ENCODE measurements at places on chromosomes 13 and 19.

- DNase-seq = no peak
Measured at GRCh38 chr19:18417250-18418028, 1.8 kb upstream of the SSBP4 start.

DNA sequence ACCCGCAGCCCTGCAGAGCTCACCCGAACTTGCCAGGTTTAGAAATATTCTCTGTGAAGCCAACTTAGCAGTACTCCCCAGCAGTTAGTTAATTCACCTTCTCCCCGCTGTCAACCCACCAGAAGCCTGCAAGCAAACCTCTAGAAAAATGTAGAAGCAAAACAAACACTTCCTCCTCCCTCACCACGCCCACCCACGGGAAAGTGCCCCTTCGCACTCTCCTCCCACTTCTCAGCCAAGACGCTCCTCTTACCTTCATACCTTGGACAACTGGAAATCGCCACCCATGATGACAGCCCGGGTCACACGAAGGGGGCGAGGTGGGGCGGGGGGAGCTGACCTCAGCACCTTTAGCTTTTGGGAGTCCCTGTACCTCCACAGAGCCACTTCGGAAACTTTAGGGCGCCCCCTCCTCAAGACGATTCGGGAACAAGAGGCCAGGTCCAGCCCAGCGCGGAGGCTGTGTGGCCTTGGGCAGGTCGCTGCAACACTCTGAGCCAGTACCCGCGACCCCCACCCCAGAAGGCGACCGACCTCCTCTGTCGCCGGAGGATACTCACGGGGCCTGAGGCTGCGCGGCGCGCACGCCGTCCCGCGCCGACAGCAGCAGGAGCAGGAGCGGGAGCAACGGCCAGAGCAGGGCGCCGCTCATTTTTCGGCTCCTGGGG lies 485 bp downstream of the CPAMD8 start:
- no peak for DNase-seq

GRCh38 chr13:80590551-80590950 lies 249.6 kb upstream of the SPRY2 start:
- DNase-seq = no peak

- no peak for DNase-seq
Measured at GRCh38 chr19:46404753-46405468, 8.5 kb downstream of the CCDC8 start.

DNA sequence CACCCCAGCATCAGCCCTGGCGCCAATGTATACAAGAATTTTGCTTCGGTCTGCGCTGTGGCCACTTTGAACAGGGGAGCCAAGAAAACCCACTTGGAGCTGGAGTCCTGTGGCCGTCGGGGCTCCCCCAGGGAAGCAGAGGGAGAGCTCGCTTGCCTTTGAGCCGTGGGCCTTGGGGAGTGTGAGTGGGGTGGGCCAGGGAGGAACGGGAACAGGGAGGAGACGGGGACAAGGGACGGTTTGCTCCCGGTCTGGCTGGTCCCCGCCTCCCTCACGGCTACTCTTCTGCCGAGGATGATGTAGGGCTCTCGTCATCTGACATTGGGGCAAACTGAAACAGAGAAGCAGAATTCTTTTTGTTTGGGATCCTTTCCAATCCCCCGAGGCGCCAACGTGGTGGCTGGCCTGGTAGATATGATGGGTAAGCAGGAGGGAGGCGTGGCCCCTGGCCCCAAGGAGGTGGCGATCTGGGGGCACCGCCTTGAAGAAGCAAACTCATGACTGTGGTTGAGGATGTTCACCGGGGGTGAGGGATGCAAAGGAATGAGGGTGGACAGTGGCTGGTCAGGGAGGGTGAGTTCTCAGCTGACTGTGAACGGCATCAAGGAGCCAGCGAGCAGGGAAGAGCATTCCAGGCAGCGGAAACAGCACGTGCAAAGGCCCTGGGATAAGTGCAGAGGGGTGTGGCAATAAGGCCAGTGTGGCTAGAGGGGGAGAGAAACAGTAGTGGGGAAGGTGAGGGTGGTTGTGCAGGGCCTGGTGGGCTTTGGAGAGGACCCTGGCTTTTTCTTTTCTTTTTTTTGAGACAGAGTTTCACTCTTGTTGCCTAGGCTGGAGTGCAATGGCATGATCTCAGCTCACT lies 10.9 kb upstream of the SPC24 start:
- no peak for DNase-seq

DNA sequence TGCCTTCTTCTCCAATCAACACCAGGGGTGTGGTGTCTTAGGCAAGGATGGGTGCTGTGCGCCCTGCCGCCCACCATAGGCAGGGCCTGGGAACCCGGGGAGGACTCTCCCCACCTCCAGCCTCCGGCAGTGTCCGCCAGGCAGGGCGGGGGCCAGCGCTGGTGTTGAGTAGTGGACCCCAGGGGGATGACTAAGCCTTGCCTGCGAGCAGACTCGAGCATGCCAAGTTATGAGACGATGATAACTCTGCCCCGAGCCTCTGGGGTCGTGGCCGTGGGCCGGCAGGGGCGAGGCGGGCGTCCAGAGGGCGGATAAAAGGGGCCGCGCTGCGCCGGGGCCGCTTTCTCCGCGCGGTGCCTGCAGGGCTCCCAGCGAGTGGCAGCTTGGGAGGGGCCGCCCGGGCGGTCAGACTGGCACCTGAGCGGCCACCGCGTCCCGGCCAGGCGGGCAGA lies at the start of gene MEDAG:
Gene MEDAG (plus strand): TSS at position 340 of the 452 bp plus-strand sequence. CDS start 245 bp downstream, outside the sequence.
- DNase-seq = no peak

DNA sequence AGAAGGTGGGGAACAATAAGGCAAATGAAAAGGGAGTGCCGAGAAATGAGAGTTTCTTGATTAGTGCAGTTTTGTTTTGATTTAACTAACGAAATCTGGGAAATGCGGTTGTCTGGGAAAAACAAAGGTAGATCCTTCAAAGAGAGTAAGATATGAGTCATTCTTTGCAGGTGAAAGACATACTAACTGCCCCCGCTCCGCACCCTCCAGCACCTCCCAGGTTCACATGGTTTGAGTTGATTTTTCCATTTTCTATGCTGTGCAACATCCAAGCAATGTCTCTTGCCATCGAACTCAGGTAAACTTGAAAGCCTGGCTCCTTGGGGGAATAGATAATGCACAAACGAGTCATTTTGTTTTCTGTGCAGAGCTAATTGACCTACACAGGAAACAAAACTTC lies 84.1 kb upstream of the KLF12 start:
- no peak for DNase-seq

DNA sequence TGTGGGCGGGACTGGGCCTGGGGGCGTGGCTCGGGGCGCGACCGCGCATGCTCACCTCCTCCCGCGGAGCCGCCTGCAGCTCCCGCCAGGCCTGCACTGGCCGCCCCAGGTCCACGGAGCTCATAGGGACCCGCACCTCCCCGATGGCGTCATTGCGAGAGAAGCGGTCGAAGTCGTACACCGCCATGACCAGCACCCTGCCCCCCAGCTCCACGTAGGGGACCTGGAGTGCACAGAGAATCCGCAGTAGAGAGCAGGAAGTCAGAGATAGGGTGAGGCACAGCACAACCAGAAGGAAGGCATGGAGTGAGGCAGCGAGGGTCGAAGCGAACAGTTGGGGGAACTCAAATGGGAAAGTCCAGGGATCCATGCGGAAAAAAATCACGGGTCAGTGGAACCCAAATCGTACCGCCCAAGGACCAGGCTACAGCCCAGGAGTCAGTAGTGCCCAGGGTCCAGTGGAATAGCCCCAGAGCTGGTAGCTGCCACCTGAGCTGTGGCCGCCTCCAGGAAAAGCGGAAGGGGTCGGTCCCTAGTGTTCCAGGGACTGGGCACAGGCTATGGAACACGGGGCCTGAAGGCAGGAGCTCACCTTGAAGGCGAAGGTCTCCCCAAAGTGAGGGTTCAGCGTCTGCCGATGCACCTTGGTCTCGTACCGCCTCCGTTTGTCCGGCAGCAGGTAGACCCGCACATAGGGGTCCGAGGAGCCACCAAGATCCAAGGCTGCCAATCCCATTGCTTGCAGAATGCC lies 4.8 kb downstream of the SYT5 start:
- peak; percentile 40 for DNase-seq

- no peak for DNase-seq
Measured at GRCh38 chr19:52789440-52789839, 2.8 kb upstream of the ZNF600 start.

DNA sequence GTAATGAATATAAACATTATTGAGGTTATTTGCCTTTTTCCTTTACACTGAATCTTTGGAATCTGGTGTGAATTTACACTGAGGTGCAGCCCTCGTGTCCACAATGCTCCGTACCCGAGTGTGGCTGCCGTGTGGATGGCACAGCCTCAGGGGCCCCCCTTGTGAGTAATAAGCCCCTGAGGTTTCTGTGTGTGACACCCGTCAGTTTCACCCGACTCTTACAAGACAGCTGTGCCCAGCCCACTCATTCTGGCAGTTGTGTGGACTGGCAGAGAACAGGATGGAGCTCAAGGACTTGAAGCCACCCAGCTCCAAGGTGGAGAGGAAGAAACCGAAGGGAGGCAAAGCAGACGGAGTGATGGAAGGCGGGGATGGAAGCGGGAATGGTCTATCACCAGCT lies 7.8 kb downstream of the PROZ start:
- DNase-seq = no peak

- peak; percentile 93 for DNase-seq
Measured at GRCh38 chr19:32404933-32405430, 588 bp upstream of the DPY19L3 start.
